ENCODE measurements at places on chromosomes 5 and 9. TPM values are rescaled to one million over a fixed set of nuclear protein-coding genes. Genes with fewer than 3 reads are reported as not detected.

The SPINK6 gene
- polyA plus RNA-seq, result not detected

The TPM2 gene
- polyA plus RNA-seq, result 1,350 TPM

The ARHGEF28 gene
- polyA plus RNA-seq, result 40.9 TPM

The CHSY3 gene
- polyA plus RNA-seq, result 0.08 TPM

The SHB gene
- 6.8 TPM for polyA plus RNA-seq

The GMCL2 gene
- not detected for polyA plus RNA-seq

The GGTA1 gene
- 6.2 TPM for polyA plus RNA-seq

The TNIP1 gene
- 42.2 TPM for polyA plus RNA-seq

The PLPPR1 gene
- 0.20 TPM for polyA plus RNA-seq

The SNX24 gene
- polyA plus RNA-seq, result 20.0 TPM

The SLC34A1 gene
- polyA plus RNA-seq, result not detected

The PDE6A gene
- polyA plus RNA-seq, result 1.5 TPM

The ADRB2 gene
- polyA plus RNA-seq, result 0.54 TPM

The MEGF9 gene
- 3.9 TPM for polyA plus RNA-seq

The NR6A1 gene
- polyA plus RNA-seq, result 0.46 TPM

The CSF1R gene
- polyA plus RNA-seq, result 20.0 TPM

The PAEP gene
- polyA plus RNA-seq, result not detected

The WWC1 gene
- polyA plus RNA-seq, result 5.8 TPM

The POU5F2 gene
- polyA plus RNA-seq, result 0.02 TPM

The HSPB3 gene
- 0.64 TPM for polyA plus RNA-seq

The SPAAR gene
- 2.6 TPM for polyA plus RNA-seq

The IL31RA gene
- polyA plus RNA-seq, result 0.05 TPM

The TLE1 gene
- polyA plus RNA-seq, result 40.1 TPM

The POLR3G gene
- 1.0 TPM for polyA plus RNA-seq

The LMX1B gene
- polyA plus RNA-seq, result not detected

The PCA3 gene
- not detected for polyA plus RNA-seq

The BSPRY gene
- polyA plus RNA-seq, result 1.4 TPM

The TPRN gene
- polyA plus RNA-seq, result 3.4 TPM

The ABLIM3 gene
- polyA plus RNA-seq, result 10.8 TPM

The SLIT3 gene
- polyA plus RNA-seq, result 21.3 TPM

The OSMR gene
- 11.9 TPM for polyA plus RNA-seq

The SMIM33 gene
- not detected for polyA plus RNA-seq

The PDLIM4 gene
- polyA plus RNA-seq, result 14.3 TPM

The SPATA31D4 gene
- polyA plus RNA-seq, result not detected

The PCDHA12 gene
- polyA plus RNA-seq, result 0.32 TPM

The CSNK1A1 gene
- polyA plus RNA-seq, result 234 TPM

The SEMA6A gene
- 55.1 TPM for polyA plus RNA-seq

The LRRC19 gene
- not detected for polyA plus RNA-seq

The PPP3R2 gene
- polyA plus RNA-seq, result not detected

The PFN3 gene
- polyA plus RNA-seq, result not detected

The SIL1 gene
- polyA plus RNA-seq, result 213 TPM

The SLC46A2 gene
- 0.07 TPM for polyA plus RNA-seq

The DPYSL3 gene
- 12.7 TPM for polyA plus RNA-seq

The BHMT2 gene
- polyA plus RNA-seq, result 12.8 TPM

The SGCD gene
- 6.6 TPM for polyA plus RNA-seq

The TEX53 gene
- not detected for polyA plus RNA-seq

Measured in adrenal gland (tissue), 19 donors.